Tibial nerve (tissue), 4 donors: ENCODE measurements at places on chromosomes 4 and X. TPM values are rescaled to one million over a fixed set of nuclear protein-coding genes. Genes with fewer than 3 reads are reported as not detected.

GRCh38 chr4:73988061-73988460, at the start of gene PPBP:
Gene PPBP, minus strand, starts transcription at chr4:73988190. Its CDS starts 87 bp downstream, at chr4:73988103.
- no peak for DNase-seq

GRCh38 chrX:48475296-48475695, 703 bp upstream of the FTSJ1 start:
- DNase-seq, result no peak

GRCh38 chrX:49162620-49163019, at the start of gene MAGIX:
Gene MAGIX, plus strand, starts transcription at chrX:49162758. Its CDS starts 132 bp downstream, at chrX:49162890.
- no peak for DNase-seq

- DNase-seq, result no peak
These were observed 188.2 kb downstream of the GC start for GRCh38 chr4:71595576-71596108.

DNA sequence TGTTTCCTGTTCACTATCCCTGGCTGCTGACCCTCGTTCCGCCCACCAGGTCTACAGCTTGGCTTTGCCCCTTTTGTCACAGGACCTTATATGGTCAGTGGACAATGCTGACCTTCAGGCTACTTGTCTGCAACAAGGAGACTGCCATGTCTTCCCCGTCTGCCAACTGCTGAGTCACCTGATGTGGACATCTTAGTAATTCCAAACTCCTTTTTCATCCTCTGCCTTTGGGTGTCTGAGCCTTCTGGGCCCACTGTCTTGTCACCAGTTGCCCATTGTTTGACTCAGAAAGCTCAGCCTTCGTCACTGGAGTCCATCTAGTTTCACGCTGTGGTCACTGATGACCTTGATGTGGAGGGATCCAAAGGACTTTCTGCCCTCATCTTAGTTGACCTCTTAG, 30.2 kb downstream of the GPRIN3 start:
- DNase-seq, result no peak

Gene DDIT4L
- total RNA-seq, result 6.3 TPM

Gene TCEAL2
- 7.7 TPM for total RNA-seq

Gene VCX
- not detected for total RNA-seq

Gene NAP1L2
- total RNA-seq, result 5.2 TPM

- no peak for DNase-seq
These were observed 5.0 kb upstream of the ZFX start for GRCh38 chrX:24144528-24144927.

Gene ADRA2C
- total RNA-seq, result 4.2 TPM

Gene SHISA3
- 55.5 TPM for total RNA-seq

- no peak for DNase-seq
These were observed 497.2 kb upstream of the FAM241A start for GRCh38 chr4:111648056-111648455.

Gene NEXMIF
- 1.3 TPM for total RNA-seq

DNA sequence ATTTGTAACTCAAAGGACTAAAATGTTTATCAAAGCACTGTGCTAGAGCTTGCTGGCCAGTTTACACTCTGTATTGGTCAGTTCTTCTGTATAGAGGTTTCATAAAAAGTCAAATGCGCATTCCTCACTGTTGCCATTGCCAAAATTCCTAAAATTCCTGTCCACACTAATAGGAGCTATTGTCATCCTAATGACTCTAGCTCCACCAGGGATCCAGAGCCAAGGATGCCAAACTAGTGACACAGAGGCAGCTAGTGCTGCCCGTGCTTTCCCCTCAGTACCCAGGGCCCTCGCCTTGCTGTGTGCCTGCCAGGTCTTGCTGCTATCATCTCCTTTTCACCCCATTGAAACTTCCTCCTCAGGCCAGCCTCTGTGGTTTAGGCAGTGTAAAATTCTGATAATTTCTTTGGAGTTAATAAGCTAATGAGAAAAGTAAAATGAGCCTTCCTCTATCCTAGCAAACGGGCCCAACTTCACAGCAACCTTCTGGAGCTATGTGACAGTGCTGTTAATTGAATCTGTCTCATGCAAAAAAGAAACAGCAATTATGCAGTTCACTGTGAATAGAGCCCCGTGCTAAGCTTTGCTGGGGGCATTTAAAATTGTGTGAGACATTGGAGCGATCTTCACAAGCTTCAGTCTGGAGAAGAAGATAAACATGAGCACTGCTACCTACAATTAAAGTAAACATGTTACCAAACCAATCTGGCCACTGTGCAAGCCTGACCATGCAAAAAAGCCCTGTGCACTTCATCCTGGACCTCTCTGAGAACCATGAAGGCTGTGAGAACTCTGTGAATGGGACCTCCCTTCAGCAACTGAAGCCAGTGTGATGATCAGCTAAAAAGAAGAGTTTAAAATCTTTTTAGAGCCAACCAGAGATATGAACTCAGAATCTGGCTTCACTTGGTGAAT, 43.1 kb upstream of the FGF2 start:
- DNase-seq, result no peak

- DNase-seq, result no peak
These were observed 67.7 kb downstream of the MCF2 start for GRCh38 chrX:139640259-139640658.
